ENCODE measurements at places on chromosomes 1 and 21.

DNA sequence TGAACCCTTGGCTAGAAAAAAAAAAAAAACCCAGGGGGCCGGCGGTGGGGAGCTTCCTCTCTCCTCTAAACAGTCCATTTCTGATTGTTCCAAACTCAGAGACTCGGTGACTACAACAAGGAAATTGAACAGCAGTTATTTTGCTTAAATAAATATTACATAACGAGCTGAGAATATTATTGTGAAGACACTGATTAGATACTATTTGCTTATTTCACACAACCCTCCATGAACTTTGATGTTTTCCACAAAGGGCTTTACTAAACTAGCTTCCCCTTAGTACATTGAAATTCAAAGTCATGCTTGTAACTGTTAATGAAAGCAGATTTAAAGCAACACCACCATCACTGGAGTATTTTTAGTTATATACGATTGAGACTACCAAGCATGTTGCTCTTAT, at the start of gene CFHR5:
Gene CFHR5 (plus strand): TSS at position 279 of the 400 bp plus-strand sequence. CDS start 109 bp downstream, at position 388.
- H3K4me3 ChIP-seq, result no peak within 1 kb of the TSS
- H3K27ac ChIP-seq, result no peak within 1 kb of the TSS
- H3K27me3 ChIP-seq, result no peaks in the 10 kb centered on the region
- no peak for DNase-seq

DNA sequence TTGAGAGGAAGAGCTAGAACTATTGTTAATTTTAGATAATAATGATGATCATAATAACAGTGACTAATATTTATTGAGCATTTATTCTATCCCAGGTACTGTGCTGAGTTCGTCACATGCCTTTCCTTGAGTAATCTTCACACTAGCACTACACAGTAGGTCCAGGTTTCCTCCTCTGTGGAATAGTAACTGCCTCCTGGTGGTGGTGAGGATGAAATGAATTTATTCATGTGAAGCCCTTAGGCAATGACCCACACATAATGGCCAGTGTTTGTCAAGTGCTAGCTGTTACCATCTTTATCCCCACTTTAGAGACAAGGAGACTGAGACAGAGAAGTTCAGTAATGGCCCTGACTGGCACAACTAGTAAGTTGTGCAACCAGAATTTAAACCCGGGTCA, 5.9 kb downstream of the NIPAL3 start:
- peaks cover 80% of the 10 kb centered on the region for H3K4me1 ChIP-seq
- no peak overlapping the region for H3K4me3 ChIP-seq
- H3K36me3 ChIP-seq, result peaks cover 60% of the 10 kb centered on the region
- no peak for DNase-seq

- no peaks in the 10 kb centered on the region for H3K4me1 ChIP-seq
- no peak overlapping the region for H3K4me3 ChIP-seq
- DNase-seq, result no peak
- no peak overlapping the region for H3K27ac ChIP-seq
Measured at GRCh38 chr1:1976031-1976430, 27.6 kb downstream of the CFAP74 start.

- no peak overlapping the region for H3K27ac ChIP-seq
- no peaks in the 10 kb centered on the region for H3K27me3 ChIP-seq
- no peak for DNase-seq
- no peaks in the 10 kb centered on the region for H3K4me1 ChIP-seq
Measured at GRCh38 chr1:234686035-234686434, 76.1 kb upstream of the IRF2BP2 start.

DNA sequence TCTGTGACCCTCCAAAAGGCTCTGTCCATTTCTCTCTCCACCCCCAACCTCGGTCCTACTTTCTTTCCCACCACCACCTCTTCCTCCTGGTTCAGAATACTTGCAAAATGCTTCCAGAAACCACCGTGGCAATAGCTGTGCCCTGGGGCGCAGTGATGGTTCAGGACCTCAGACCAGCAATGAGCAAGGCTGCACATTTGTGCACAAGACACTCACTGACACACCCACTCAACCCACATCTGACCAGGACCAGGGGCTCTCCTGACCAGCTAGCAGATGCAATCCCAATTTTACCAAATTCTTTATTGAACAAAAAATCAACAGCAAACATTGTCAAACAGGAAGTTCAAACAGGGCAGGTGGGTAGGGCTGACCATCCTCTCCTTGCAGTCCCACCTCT, 25.7 kb downstream of the SPOCD1 start:
- no peaks in the 10 kb centered on the region for H3K36me3 ChIP-seq
- H3K27me3 ChIP-seq, result no peaks in the 10 kb centered on the region
- DNase-seq, result no peak
- H3K4me3 ChIP-seq, result no peak overlapping the region

DNA sequence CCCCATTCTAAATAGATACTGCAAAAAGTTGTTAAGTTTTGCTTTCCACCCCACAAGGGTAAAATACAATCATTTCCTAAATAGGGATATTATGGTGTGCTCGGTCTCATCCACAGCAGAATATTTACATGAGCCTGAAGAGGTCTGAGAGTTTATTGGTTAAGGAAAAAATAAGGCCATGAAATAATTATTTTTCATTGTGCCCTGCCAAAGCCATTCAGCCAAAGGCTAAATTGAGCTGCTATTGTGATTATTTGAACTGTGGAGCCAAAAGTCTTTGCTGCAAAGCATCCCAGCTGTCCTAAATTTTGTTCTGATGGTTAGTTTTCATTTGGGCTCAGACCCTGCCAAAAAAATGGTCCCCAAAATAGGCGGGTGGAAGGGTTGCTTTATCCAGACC, 298.7 kb upstream of the ESRRG start:
- H3K4me3 ChIP-seq, result no peak overlapping the region
- H3K27me3 ChIP-seq, result no peaks in the 10 kb centered on the region
- DNase-seq, result no peak
- no peak overlapping the region for H3K27ac ChIP-seq

DNA sequence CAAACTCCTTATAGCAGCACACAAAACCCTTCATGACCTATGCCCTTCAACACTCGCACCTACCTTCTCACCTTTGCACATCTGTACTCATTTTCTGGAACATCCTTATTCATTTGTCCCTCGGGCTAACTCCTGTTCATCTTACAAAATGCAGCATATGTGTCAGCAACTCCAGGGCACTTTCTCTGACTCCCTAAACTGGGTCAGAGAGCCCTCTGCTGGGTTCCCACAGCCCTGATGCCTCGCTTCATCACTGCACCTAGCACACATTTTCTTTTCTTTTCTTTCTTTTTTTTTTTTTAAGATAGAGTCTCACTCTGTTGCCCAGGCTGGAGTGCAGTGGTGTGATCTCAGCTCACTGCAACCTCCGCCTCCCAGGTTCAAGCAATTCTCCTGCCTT, 54.0 kb downstream of the RAB3B start:
- H3K4me3 ChIP-seq, result no peak overlapping the region
- H3K4me1 ChIP-seq, result no peaks in the 10 kb centered on the region
- no peak overlapping the region for H3K27ac ChIP-seq
- H3K36me3 ChIP-seq, result no peaks in the 10 kb centered on the region
- H3K27me3 ChIP-seq, result no peaks in the 10 kb centered on the region

- peaks cover 28% of the 10 kb centered on the region for H3K4me1 ChIP-seq
- DNase-seq, result peak; percentile 14
- H3K27ac ChIP-seq, result peak overlapping the region; percentile 86
- H3K36me3 ChIP-seq, result peaks cover 17% of the 10 kb centered on the region
- H3K4me3 ChIP-seq, result no peak overlapping the region
Measured at GRCh38 chr1:198880818-198881597, 242.2 kb downstream of the PTPRC start.

DNA sequence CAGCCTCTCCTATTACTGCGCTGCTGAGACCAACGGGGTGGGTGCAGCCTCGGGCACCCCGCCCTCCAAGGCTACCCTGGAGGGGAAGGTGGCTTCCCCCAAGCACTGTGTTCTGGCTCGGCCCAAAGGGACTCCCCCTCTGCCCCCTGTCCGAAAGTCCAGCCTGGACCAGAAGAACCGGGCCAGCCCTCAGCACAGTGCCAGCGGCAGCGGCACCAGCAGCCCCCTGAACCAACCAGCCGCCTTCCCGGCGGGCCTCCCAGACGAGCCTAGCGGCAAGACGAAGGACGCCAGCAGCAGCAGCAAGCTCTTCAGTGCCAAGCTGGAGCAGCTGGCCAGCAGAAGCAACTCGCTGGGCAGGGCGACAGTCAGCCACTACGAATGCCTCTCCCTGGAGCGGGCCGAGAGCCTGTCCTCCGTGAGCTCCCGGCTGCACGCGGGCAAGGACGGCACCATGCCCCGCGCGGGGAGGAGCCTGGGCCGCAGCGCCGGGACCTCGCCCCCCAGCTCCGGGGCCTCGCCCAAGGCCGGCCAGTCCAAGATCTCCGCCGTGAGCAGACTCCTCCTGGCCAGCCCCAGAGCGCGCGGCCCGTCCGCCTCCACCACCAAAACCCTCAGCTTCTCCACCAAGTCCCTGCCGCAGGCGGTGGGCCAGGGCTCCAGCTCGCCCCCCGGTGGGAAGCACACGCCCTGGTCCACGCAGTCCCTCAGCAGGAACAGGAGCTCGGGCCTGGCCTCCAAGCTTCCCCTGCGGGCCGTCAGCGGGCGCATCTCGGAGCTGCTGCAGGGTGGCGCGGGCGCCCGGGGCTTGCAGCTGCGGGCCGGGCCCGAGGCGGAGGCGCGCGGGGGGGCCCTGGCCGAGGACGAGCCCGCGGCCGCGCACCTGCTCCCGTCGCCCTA, 533.1 kb downstream of the KIF26B start:
- no peaks in the 10 kb centered on the region for H3K36me3 ChIP-seq
- H3K4me3 ChIP-seq, result no peak overlapping the region
- no peak overlapping the region for H3K27ac ChIP-seq
- H3K27me3 ChIP-seq, result peaks cover 7% of the 10 kb centered on the region

- peaks cover 4% of the 10 kb centered on the region for H3K27me3 ChIP-seq
- H3K4me1 ChIP-seq, result no peaks in the 10 kb centered on the region
- DNase-seq, result no peak
- H3K27ac ChIP-seq, result no peak overlapping the region
- H3K4me3 ChIP-seq, result no peak overlapping the region
- no peaks in the 10 kb centered on the region for H3K36me3 ChIP-seq
Measured at GRCh38 chr1:7576946-7577657, 194.0 kb upstream of the VAMP3 start.

DNA sequence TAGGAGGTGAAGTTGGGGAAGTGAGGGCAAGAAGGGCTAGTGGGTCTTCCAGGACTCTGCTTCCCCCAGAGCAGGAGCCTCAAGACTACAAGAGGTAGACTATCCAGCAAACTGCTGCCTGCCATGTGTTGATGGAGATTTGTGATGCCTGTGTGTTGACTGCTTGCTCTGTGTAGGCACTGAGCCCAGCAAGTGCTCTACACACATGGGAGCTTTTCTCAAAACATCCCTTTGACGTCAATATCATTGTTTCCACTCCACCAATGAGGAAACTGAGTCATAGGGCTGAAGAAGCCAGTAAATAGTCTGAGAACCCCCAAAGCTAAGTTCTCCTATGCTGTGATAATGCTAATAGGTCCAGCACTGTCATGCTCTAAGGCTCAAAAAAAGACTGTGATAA, 207.2 kb upstream of the NFIA start:
- DNase-seq, result no peak
- H3K27me3 ChIP-seq, result peaks cover 8% of the 10 kb centered on the region
- H3K36me3 ChIP-seq, result no peaks in the 10 kb centered on the region
- H3K4me3 ChIP-seq, result no peak overlapping the region
- H3K27ac ChIP-seq, result no peak overlapping the region

DNA sequence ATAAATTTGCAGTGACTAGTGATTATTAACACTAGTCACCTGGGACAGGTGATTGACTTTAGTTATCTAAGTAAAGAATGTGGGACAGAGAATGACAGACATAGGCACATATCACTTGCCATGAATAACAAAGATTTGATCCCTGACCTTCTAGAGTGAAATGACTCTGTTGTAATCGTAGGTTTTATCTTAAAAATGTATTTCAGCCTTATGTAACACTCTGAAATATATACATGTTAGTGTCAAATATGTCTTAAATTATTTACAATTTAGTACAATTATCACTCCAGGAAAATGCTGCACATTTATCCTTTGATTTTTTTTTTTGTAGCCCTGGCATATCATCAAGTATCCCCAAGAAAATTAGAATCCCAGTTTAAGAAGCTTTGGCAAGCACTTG, 186.4 kb upstream of the PTGFR start:
- H3K27me3 ChIP-seq, result peaks cover 3% of the 10 kb centered on the region
- H3K36me3 ChIP-seq, result no peaks in the 10 kb centered on the region
- H3K4me1 ChIP-seq, result no peaks in the 10 kb centered on the region
- H3K4me3 ChIP-seq, result no peak overlapping the region
- no peak overlapping the region for H3K27ac ChIP-seq
- DNase-seq, result no peak

GRCh38 chr1:219710529-219711194, 97.8 kb upstream of the ZC3H11B start:
- H3K27me3 ChIP-seq, result no peaks in the 10 kb centered on the region
- DNase-seq, result no peak
- no peaks in the 10 kb centered on the region for H3K36me3 ChIP-seq
- no peak overlapping the region for H3K4me3 ChIP-seq
- H3K27ac ChIP-seq, result no peak overlapping the region

- no peaks in the 10 kb centered on the region for H3K36me3 ChIP-seq
- H3K27ac ChIP-seq, result no peak overlapping the region
- no peak for DNase-seq
Measured at GRCh38 chr1:96116731-96117130, 604.9 kb upstream of the PTBP2 start.

DNA sequence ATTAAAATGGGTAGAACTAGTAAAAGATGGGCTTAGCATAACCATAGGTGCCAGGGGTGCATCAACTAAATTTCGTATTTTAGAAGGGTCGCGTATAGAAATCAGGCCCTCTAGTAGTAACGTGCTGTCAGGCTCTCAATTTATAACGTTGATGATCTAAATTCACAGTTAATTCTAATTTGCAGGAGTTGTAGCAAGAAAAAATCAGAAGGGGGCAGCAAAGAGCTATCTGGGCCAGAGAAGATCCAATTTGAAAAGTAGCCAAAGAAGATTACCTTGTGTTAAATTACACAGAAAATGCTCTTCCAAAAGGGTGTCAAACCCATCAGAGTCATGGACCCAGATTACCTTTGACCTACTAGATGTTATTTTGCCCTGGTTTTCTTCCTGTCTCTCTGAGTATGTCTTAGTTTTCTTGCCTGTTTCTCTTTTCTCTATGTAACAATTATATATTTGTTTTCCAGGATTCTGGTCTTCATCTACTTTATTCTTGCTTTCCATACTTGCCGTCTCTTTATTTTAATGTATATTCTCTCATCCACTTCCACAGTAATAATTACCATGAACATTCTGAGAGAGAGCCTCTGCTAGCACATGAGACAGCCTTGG, 1030.9 kb downstream of the AMY1C start:
- H3K4me1 ChIP-seq, result no peaks in the 10 kb centered on the region
- no peaks in the 10 kb centered on the region for H3K36me3 ChIP-seq

- peaks cover 6% of the 10 kb centered on the region for H3K4me1 ChIP-seq
- no peak overlapping the region for H3K4me3 ChIP-seq
- no peaks in the 10 kb centered on the region for H3K36me3 ChIP-seq
- H3K27ac ChIP-seq, result no peak overlapping the region
- DNase-seq, result no peak
Measured at GRCh38 chr21:41232013-41232412, 64.1 kb downstream of the BACE2 start.

DNA sequence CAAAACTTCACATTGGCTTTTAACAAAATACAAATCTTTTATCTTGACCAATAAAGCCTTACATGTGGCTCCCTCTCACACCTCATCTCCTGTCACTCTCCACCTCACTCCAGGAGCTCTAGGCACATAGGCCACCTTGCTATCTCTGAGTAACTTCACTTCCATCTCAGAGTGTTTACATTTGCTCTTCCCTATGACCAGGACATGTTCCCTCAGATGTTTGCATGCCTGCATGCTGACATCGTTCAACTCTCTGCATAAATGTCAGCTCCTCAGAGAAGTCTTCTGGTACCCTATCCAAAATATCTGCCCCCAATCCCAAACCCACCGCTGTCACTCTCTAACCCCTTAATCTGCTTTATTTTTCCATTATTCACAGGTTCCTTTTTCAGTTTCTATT, 110.9 kb downstream of the TOMM20 start:
- no peaks in the 10 kb centered on the region for H3K27me3 ChIP-seq
- H3K4me1 ChIP-seq, result peaks cover 74% of the 10 kb centered on the region
- peaks cover 10% of the 10 kb centered on the region for H3K36me3 ChIP-seq
- H3K27ac ChIP-seq, result peak overlapping the region; percentile 27

Data from activated CD4-positive, alpha-beta T cell treated with anti-CD3 and anti-CD28 coated beads for 36 hours (primary cell).